Urinary bladder (tissue), 4 donors: ENCODE measurements at places on chromosomes 11 and 22.

- DNase-seq, result no peak
Measured at GRCh38 chr11:65810046-65810868, 23.4 kb downstream of the OVOL1 start.

GRCh38 chr11:45266676-45267020, 19.5 kb downstream of the SYT13 start:
- DNase-seq, result no peak

DNA sequence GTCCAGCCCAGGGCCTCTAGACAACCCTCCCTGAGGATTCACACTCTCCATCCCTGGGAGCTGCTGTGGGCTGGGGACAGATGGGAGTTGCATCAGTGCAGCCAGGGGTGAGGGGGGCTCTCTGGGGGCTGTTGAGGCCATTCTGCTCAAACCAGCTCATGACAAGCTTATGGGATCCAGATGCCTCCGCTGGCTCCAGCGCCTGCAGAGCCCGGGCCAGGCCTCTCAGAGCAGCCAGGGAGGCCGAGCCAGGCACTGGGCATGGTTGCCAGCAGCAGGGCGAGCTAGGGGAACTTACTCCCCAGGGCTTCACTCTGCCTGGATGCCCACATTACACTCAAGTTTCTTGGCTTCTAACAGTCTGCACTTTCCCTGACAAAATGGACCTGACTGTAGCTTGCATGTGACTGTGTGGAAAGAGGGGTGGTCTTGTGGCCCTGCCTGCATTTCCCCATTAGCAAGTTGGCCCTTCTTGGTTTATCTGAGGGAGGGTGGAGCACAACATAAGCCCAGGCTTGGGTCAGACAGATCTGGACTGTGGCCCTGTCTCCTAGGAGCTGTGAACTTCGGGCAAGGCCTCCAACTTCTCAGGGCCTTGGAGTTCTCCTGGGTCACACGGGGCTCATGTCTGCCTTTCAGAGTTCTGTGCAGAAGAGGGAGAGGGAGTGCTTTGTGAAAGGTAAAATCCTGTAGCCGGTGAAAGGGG, 34.5 kb upstream of the CYB5R3 start:
- DNase-seq, result no peak

GRCh38 chr11:92159931-92160330, 64.7 kb upstream of the FAT3 start:
- DNase-seq, result no peak

- no peak for DNase-seq
Measured at GRCh38 chr11:113670149-113670830, 35.8 kb downstream of the TMPRSS5 start.

- no peak for DNase-seq
Measured at GRCh38 chr11:62666259-62666926, 1.3 kb downstream of the CSKMT start.

GRCh38 chr11:45885921-45886721, 670 bp downstream of the MAPK8IP1 start:
- DNase-seq, result no peak

DNA sequence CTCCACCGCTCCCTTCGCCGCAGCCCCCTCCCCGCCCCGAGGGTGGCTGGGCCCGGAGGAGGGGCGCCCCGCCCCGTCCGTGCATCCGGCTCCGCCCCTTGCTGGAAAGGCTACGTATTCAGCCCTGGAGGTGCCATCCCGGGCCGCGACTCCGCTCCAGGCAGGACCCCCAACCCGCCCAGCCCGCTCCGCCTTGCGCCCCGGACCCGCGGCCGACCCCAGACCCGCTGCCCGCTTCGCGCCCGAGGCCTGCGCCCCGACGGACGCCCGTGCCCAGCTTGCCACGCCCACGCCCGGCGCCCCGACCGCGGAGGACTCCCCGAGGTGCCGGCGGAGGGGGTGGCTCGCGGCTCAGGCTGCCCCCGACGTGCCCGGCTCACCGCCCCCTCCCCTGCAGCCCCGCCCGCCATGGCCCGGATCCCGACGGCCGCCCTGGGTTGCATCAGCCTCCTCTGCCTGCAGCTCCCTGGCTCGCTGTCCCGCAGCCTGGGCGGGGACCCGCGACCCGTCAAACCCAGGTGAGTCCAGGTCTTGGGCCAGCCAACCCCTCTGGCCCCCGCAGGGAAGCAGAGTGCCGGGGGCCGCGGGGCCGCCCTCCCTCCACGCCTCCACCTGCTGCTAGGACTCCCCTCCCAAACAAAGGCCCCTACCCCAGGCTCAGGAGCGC, at the start of gene ADM2:
TSS of gene ADM2 (plus strand) at position 104 of the 667 bp plus-strand sequence. CDS start at position 409, 305 bp downstream.
- DNase-seq, result no peak

GRCh38 chr11:94849839-94850238, 81.7 kb downstream of the AMOTL1 start:
- no peak for DNase-seq
